ENCODE measurements at places on chromosomes 3 and 15. TPM values are rescaled to one million over a fixed set of nuclear protein-coding genes. Genes with fewer than 3 reads are reported as not detected.

GRCh38 chr3:17195192-17195611, 310.4 kb downstream of the PLCL2 start:
- DNase-seq: no peak
- H3K36me3 ChIP-seq: no peaks in the 10 kb centered on the region
- H3K27me3 ChIP-seq: no peaks in the 10 kb centered on the region
- no peak overlapping the region for H3K4me3 ChIP-seq
- H3K4me1 ChIP-seq: no peaks in the 10 kb centered on the region
- no peak overlapping the region for H3K27ac ChIP-seq

DNA sequence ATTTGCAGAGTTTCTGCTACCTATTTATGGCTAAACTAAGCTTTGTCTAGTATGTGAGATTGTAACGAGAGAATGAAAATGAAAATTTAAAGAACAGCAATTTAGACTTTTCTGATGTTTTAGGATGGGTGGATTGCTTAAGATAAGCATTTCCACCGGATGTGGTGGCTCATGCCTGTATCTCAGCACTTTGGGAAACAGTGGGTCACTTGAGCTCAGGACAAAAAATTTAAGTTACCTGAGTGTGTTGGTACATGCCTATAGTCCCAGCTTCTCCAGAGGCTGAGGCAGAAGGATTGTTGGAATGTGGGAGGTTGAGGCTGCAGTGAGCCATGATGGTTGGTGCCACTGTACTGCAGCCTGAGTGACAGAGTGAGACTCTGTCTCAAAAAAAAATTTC, 3.3 kb downstream of the PPP4R2 start:
- H3K27me3 ChIP-seq: no peaks in the 10 kb centered on the region
- peaks cover 27% of the 10 kb centered on the region for H3K4me1 ChIP-seq
- H3K36me3 ChIP-seq: peaks cover 9% of the 10 kb centered on the region
- no peak overlapping the region for H3K4me3 ChIP-seq
- H3K27ac ChIP-seq: no peak overlapping the region

- H3K27me3 ChIP-seq: no peaks in the 10 kb centered on the region
- no peak overlapping the region for H3K27ac ChIP-seq
- no peaks in the 10 kb centered on the region for H3K36me3 ChIP-seq
- H3K4me1 ChIP-seq: no peaks in the 10 kb centered on the region
- H3K4me3 ChIP-seq: no peak overlapping the region
Measured at GRCh38 chr15:29859973-29860715, 37.9 kb upstream of the TJP1 start.

DNA sequence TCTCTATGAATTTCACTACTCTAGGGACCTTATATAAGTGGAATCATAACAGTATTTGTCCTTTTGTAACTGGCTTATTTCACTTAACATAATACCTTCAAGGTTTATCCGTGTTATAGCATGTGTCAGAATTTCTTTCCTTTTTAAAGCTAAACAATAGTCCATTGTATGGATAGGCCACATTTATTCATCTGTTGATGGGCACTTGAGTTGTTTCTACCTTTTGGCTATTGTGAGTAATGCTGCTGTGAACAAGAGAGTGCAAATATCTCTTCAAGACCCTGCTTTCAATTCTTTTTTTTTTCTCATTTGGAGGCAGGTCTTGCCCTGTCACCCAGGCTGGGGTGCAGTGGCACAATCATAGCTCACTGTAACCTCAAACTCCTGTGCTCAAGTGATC, 56.5 kb downstream of the CHCHD6 start:
- no peaks in the 10 kb centered on the region for H3K36me3 ChIP-seq
- H3K27me3 ChIP-seq: no peaks in the 10 kb centered on the region
- DNase-seq: no peak

- H3K36me3 ChIP-seq: no peaks in the 10 kb centered on the region
- no peaks in the 10 kb centered on the region for H3K27me3 ChIP-seq
- H3K4me3 ChIP-seq: no peak overlapping the region
- H3K27ac ChIP-seq: no peak overlapping the region
- H3K4me1 ChIP-seq: no peaks in the 10 kb centered on the region
Measured at GRCh38 chr3:11085093-11085840, 69.0 kb upstream of the HRH1 start.

The C3orf20 gene
- not detected for total RNA-seq

The GOLGA6L10 gene
- 3.9 TPM for total RNA-seq

The TRH gene
- not detected for total RNA-seq

The SOX2 gene
- total RNA-seq: not detected

The PDZRN3 gene
- not detected for total RNA-seq

Measured in endothelial cell of umbilical vein (primary cell).